SHP77 treated with DMSO at 0.1 percent for 48 hours (cell line): ENCODE measurements at places on chromosomes 2 and 18.

DNA sequence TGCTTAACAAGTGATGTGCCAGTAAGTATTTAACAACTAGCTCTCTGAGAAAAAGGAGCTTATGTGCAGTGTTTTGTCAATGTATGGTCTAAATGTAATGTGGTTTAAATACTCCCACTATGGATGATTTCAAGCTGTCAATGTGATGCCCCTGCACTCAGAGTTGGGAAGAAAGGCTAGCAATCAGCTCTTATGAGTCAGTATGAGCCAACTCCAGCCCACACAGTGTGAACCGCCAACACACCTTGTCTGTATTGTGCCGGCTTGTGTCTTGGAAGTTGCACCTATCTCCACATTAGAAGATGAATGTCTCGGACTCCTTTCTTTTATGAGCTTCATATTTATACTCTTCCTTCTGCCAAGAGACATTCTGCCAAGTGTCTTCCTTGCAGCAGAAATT is 703.8 kb upstream of the RAB6C start:
- no peak for DNase-seq

DNA sequence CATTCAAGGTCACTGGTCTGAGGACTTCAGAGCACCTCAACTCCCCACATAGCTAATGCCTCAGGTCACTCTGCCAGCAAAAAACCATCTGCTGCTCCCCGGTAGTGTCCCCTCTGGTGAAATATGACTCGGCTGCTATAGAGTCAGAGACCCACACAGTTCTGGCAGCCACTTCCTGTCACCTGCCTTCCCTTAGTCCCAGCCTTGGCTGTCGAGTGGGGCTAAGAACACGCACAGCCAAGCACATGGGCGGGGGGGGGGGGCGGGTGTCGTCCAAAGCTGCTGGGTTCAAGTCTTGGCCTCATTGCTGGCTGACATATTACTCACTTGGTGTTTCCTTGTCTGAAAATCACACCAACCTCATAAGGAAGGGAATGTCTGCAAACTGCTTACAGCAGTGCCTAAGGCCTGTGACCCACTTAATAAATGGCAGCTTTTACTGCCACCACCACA is 37.5 kb downstream of the POLR1A start:
- DNase-seq = peak; percentile 88

DNA sequence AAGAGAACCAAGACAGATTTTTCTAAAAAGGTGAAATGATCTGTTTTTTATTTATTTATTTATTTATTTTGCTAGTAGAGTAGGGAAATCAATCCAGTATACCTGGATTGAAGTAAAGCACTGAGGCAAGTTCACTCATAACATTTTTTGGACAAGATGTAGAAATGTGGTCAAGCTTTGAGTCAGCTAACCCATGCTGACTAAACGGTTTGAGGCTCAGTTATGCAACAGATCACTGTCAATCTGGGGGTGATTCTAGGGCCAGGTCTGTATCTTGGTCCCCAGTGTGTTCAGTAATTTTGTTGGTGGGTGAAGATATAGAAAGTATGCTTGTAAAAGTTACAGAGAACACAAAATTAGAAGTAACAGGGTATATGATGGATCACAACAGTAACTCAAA is 60.2 kb downstream of the RMDN2 start:
- DNase-seq = no peak

GRCh38 chr18:3982541-3982940 is 472.6 kb downstream of the DLGAP1 start:
- DNase-seq = no peak

DNA sequence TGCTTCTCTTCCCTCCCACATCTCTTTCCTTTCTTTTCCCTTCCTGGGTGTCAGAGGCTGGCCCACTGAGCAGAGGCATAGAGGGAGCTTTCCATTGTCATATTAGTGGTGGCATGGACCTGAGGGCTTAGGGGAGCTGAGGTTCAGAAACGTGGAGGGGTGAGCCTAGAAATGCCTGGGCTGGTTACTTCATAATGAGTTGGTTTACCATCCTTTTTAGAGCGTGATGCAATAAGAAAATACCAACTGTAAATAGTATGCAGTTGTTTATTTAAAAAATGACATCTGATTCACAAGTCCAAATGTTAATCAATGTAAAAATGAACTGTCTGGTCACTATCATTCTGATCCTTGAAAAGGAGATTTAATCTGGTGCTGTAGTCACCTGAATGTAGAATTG is 46.3 kb downstream of the MYO1B start:
- DNase-seq = no peak

GRCh38 chr2:44686561-44686960 is 254.9 kb upstream of the SIX3 start:
- no peak for DNase-seq

DNA sequence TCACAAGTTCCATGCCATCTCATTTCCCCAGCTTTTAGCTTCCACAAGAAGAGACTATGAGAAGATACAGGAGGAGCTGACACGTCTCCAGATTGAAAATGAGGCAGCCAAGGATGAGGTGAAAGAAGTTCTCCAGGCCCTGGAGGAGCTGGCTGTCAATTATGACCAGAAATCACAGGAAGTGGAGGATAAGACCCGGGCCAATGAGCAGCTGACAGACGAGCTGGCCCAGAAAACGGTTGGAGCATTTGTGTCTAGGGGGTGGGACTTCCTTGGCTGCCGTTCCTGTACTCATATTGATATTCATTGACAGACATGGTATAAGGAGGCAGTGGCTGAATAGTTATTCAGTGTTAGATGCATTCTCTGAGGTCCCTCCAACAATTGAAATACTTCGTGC is 57.2 kb upstream of the LYPD6B start:
- no peak for DNase-seq
